GM12865 (cell line): ENCODE measurements at places on chromosomes 11 and 22.
A peak's percentile ranks its signal among the peaks of the same experiment; 100 is the strongest.

GRCh38 chr11:112057170-112057569 is 16.6 kb downstream of the PIH1D2 start:
- peak; percentile 21 for DNase-seq

DNA sequence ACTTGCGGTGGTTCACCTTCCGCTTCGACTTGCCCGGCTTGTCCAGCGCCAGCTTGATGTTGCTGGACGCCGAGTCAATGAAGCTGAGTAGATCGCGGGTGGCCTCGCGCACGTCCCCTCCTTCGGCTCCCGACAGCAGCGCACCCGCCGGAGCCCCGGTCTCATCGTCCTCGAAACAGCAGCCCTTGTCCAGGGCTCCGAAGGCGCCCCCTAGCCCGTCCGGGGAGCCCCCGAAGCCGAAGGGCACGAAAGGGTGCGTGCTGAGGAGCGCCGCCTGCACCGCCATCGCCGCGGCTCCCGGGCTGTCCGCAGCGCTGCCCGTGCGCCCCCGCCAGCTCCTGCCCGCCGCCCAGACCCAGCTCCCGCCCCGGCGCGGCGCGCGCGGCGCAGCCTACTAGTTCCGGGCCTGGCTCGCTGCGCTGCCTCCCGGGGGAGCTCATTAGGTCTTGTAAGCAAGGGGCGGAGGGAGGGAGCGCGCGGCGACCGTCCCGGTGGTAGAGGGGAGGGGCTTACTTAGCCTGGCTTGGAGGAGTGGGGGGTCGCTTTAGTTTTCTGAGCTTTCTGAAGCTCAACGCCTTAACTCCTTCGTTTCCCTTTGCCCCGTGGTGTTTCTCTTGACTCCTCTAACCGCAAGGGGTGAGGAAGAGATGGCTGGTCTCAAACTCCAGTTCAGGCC is at the start of gene FAM181B:
Gene FAM181B, minus strand, starts transcription at position 421 of the 676 bp plus-strand sequence. Its CDS starts 135 bp downstream, at position 286.
- no peak for DNase-seq

DNA sequence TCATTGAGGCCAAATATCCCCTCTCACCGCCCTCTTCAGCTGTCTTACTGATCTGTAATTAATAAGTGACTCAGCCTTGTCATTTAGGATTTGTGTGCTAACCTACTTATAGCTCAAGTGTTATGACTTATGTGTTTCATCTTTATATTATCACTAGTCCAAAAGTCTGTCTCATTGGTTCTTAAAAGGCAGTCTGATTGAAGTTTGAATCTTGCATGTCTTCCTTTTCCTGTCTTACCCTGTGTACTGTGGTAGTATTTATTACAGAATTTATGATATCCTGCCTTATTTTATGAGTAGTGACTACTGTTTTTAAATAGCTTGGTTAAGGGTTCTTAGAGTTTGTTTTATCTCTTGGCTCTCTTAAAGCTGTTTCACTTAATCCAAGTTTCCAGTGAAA is 6.3 kb downstream of the DEPDC7 start:
- no peak for DNase-seq

DNA sequence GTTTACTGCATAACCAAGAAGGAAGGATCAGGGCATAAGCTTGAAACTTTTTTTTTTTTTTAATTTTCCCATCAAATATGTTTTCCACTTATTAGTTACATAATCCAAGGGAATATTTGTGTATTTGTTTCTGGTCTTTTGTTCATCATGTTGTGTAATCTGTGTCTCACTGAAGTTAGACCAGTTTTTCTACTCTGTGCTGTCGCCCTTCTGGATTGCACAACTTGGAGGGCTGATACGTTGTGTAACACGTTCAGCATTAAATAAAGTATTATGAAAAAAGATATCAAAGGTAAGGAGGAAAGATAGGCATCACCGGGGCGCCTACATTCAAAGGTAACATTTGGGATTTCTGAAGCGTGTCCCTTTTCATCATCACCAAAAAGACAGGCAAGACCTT is 3.3 kb upstream of the E2F8 start:
- DNase-seq: no peak

- DNase-seq: no peak
These were observed 44.9 kb downstream of the MACROD1 start for GRCh38 chr11:64120951-64121569.

- DNase-seq: no peak
These were observed 3.0 kb downstream of the SLC3A2 start for GRCh38 chr11:62883673-62884072.

DNA sequence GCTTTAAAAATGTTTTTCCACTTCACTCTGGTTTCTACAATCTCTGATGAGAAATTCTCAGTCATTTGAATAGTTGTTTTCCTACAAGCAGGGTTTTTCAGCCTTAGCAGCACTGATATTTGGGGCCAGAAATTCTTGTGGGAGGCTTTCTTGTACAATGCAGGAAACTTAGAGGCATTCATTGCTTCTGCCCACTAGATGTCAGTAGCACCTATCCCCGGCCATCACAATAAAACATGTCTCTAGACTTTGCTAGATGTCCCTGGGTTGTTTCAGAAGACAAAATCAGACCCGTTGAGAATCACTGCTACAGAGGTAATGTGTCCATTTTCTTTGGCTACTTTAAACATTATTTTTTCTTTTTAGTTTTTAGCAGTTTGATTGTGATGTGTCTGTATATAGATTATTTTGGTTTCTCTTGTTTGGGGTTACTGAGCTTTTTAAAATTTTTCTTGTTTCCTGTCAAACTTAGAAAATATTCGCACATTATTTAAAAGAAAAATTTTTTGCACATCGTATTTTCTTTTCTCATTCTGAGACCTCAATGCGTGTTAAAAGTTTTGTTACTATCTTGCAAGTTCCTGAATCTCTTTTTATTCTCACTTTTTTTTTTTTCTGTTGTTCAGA is 60.8 kb upstream of the CCDC179 start:
- peak; percentile 66 for DNase-seq

- DNase-seq: peak; percentile 51
These were observed 7.5 kb downstream of the MALAT1 start for GRCh38 chr11:65506290-65506771.

- DNase-seq: no peak
These were observed at the start of gene BTG4 for GRCh38 chr11:111512296-111513239. TSS of gene BTG4 (minus strand) at chr11:111512386. CDS start at chr11:111498776, 13,610 bp downstream.

DNA sequence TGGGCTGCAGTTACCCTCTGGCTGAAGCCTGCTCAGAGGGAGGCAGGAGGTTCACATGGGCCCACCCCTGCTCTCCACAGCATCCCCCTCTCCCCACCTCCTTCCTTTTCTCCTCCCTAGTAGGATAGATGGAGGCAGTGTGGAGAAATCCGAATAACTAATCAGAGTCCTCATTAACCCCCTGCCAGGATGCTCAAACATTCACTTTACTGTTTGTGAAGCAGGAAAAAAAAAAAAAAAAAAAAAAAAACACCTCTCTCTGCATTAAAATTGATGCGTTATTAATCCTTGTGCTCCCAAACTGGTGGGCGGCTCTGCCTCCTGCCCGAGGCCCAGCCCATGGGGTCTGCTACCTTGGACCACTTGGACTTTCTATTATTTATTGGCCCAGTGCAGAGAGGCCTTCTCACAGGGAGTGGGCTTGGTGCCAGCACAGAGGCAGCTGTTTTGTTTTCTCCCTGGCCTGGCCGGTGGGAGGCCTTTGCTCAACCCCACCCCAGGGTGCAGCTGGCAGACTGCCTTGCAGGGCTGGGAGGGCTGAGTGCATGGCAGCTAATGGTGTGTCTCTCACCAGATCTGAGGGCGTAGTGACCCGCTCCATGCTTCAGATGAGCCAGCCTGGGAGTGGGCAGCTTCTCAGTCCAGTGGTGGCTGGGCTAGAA is 150.7 kb downstream of the PKNOX2 start:
- DNase-seq: no peak

DNA sequence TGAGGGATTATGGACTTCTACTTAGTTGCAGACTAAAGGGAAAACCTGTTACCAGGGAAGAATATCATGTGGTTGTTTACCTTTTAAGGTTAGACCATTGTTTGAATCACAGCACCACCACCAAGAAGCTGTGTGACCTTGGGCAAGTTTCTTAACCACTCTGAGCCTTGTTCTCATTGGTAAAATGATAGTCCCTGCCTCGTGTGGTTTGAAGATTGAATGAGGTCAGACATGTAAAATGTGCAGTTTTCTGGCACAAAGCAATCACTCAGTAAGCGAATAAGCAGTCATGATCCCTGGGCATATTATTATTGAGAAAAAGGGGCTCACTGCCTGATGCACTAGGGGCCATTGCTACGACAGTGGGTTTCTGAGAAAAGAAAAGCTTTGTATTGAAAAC is 28.3 kb downstream of the MOV10L1 start:
- no peak for DNase-seq

DNA sequence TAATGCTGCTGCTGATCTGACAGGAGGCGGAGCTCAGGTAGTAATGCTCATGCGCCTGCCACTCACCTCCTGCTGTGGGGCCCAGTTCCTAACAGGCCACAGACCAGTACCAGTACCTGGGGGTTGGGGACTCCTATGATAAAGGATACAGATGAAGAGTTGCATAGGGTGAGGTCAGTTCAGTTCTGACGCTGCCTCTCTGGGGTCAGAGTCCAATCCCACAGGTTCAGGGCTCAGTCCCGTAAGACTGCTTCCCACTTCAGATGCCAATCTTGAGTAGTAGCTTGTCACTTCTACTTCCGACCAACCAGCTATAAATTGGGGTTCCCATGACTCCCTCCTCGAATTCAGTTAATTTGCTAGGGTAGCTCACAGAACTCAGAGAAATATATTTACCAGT is 8.6 kb downstream of the ASRGL1 start:
- DNase-seq: no peak

DNA sequence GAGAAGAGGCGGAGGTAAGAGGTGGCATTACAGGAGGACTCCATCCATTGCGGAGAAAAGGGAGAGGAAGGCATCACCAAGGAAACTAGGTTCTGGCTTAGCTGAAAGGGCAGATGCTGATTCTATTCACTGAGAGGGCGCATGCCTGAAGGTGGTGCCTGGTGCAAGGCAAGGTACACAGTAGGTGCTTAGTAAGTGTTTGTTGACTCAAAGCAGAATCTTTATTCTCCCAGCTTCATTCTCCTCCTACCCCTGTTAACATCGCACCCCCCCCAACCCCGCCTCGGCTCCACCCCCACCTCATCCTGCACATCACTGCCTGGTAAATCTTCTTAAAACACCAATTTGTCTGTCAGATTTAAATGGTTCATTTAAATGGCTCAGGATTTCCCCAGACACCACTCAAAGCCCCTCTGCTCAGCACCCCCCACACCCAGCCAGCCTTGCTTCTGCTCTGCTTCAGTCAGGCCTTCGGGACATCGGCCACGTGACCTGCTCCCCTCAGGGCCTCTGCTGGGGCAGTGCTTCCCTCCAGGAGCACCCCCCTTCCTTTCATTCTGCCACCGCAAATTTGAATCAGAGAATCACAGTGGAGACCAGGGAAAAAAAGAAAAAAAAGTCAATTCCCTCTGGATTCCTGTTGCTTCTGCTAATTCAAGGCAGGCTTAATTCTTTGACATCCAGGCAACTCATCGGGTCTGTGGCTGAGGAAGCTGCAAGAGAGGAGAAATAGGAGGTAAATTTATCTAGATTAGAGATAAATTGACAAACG is 17.8 kb upstream of the RCN1 start:
- no peak for DNase-seq

DNA sequence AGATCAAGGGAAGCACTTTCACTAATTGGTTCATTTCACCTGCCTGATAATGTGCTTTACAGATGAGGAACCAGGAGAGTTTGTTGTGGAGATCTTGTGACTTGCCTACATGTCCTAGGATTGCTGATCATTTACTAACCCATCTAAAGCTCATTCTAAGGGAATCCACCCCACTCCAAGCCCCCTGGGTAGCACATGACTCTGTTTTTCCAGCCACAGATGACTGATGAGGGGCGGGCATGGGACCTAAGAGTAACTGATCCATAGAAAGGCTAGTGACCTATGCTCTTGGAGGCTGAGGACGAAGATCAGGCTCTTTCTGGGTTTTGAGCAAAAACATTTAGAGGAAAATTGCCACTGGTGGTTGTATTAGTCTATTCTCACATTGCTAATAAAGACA is 378.1 kb downstream of the CADM1 start:
- no peak for DNase-seq

DNA sequence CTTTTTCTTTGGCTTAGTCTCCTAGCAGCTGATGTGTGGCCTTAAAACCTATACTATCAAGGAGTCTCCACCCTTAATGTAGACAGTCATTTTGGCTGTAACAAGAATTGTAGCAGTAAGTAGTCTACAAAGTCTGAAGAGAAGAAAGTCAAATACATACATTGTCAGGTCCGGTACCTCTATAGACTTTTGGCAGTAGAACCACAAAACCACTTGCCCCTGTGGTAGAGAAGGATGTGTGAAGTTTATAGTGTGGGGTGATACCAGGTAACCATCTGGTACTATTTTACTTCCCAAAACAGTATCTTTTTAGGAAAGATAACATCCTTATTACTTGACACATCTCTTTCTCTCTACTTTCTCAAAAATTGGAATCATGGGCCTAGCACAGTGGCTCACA is 15.1 kb downstream of the ATG13 start:
- DNase-seq: no peak

GRCh38 chr11:62445314-62445740 is 26.5 kb downstream of the SCGB1A1 start:
- DNase-seq: no peak

DNA sequence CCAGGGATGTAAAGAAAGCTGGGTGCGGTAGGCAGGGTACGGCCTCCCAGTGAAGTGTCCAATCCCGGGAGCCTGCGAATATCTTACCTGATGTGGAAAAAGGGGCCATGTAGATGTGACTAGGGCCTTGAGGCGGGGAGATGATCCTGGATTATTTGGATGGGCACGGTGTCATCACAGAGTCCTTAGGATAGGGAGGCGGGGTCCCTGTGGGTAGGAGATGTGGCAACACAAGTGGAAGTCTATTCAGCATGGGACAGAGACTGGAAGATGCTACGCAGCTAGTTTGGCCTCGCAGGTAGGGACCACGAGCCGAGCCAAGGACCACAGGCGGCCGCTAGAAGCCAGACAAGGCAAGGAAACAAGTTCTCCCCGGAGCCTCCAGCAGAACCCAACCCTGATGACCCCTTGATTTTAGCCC is 46.4 kb upstream of the SHANK2 start:
- DNase-seq: no peak

DNA sequence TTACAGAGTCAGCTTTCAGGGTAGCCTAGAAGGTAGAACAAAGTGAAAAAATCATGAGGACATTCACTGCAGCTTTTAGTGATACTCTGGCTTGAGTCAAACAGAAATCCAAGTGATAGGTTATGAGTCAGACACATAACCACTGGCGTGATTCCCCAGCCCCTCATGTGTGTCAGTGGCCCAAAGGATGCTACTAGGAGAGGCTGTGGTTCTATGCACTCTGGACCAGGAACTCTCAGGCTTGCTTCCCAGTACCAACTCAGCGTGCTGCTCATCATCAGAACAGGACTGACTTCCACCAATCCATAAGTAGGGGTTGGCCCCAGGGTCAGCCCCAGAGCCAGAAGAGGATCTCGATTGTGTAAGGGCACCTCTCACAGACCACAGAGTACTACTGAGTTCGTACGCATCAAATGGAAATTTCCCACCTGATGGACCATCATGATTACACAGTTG is 116.8 kb downstream of the MED15 start:
- DNase-seq: peak; percentile 95

GRCh38 chr11:69434471-69434931 is 47.0 kb upstream of the LINC01488 start:
- DNase-seq: no peak
